RPMI8226 (cell line): ENCODE measurements at places on chromosomes 4 and X.

- DNase-seq, result peak; percentile 3
These were observed 24.0 kb downstream of the PLRG1 start for GRCh38 chr4:154526151-154526550.

DNA sequence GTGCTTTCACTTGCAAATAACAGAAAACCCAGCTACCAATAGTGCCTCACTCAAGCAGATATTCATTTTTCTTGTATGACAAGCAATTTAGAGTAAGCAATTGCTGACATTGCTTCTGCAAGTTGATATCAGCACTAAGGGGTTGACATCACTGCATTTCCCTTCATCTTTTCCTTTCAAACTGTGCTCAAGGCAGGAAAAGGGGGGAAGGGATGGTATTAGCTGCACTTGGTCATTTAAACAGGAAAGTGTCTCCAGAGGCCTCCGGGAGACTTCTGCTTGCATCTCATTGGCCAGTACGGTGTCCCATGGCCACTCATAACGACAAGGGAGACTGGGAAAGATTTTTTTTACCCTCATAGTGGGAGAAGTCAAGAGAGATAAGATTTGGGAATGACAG is 65.5 kb upstream of the FGG start:
- DNase-seq, result no peak

DNA sequence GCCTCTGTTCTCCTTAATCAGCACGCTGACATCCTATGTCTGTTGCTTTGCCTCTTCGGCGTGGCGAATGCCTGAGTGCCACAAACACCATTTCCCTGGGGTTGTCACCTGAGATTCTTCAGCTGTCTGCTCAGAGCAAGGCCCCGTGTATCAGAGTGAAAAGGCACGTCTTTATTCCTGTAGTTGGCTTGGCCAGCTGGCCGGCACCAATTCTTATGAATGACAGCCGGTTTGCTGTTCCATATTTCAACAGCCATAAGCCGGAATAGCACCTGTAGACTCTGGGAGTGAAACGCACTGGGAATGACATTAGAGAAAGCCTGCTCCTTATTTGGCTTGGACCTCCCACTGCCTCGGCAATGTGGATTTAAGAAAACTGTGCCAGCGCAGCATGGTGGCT is 89.3 kb downstream of the MGST2 start:
- no peak for DNase-seq

DNA sequence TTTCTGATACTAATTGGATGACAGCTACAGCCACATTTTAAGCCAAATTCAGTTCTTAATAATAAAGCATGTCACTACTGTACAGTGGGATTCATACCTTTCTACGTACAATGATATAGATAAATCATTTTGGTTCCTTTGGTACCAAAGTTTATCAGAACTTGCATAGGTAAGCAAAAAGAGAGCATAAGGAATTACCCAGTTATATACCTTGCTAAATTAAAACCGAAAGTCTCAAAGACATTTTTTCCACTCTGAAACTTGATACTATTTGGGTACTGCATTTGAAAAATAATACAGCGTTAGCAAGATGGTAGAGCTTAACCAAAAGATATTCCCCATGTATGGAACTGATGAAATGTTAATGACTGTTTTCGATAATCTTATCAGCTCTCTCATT is 400.9 kb upstream of the ADGRL3 start:
- no peak for DNase-seq

DNA sequence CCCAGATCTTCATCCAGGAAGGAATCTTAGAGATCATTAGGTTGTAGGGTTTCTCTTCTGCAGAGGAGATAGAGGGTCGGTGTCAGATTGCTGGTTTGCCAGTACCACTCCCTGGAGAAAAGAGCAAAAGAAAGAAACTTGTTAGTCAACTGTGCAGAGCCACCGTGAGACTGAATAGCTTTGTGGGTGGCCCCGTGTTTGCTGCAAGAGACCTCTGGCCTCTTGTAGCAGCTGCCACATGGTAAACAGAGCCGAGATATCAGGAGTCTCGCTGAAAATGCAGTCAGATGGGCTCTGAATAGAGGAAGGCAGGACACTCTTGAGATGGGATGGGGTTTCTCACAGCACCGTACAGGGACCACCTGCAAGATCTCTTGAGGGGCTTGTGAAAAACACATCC is 149.7 kb downstream of the PTTG2 start:
- no peak for DNase-seq

DNA sequence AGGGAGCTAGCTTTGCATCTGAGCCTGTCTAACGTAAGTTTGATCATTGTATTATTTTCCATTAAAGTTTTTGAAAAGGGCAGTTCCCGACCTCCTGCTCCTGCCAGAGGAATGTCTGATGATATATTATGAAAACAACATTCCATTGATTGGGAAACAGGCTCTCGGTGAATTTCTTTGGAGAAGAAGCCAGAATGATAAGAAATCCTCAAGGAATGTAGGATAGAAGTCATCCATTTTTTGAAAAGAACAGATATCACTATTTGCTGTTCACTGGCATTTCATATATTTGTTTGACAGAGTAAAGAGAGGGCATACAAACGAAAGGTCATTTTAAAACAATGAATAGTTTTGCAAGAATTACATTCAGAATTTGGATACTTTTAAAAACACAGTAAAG is 781.0 kb upstream of the HTR2C start:
- DNase-seq, result no peak

GRCh38 chrX:31837445-31838049 is 765.7 kb upstream of the FTHL17 start:
- DNase-seq, result no peak

- no peak for DNase-seq
These were observed 97.1 kb upstream of the ATOH1 start for GRCh38 chr4:93731456-93731855.

DNA sequence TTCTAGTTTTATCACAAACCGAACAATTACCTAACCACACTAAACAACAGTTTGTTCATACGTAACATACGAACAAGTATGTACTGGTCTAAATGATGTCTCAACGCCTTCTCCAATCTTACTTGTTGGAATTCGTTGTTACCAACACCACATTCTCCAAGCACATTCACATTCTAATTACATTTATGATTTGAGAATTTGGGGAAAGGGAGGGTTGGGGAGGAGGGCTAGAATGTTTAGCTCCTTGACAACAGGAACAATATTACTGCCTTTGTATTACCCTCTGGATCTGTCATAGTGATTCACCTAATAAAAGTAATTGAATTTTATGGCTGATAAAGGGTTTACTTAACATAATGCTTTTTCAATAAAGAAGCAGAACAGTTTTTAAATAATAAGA is 24.4 kb downstream of the LCORL start:
- no peak for DNase-seq

GRCh38 chr4:113935190-113935589 is 44.3 kb downstream of the ARSJ start:
- DNase-seq, result no peak

DNA sequence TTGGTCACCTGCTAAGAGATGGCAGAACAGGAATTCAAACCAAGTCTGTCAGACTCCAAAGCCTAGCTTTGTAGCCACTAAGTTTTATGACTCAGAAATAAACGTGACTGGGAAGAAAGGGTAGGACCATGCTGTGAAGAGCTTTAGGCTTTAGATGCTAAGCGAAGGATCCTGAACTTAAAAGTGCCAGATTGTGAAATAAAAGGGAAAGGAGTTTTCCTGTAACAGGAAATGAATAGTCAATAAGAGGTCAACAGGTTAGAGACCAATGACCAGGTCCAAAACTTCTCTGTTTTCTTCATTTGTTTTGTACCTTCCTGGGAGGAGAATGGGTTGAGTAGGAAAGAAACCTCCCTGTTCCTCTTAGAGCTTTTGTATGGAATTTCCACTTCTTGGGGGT is 98.8 kb upstream of the EOLA2 start:
- DNase-seq, result no peak

DNA sequence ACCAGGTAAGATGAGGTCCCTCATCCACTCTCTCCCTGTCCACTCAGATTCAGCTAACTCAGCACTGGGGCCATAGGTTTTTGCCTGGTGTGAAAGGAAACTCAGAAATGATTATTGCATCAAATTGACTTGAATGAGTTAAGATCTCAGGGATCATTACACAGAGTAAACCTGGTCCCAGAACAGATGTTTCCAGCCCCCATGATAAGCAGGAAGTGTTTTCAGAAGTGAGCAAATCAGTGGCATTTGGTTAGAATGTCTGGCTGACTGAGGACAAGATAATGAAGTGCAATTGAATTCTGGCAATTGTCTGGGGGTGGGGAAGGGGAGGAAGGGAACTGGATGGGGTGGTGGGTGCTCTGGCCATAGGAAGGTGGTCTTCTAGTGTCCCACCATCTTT is 108.0 kb downstream of the CHIC2 start:
- no peak for DNase-seq

DNA sequence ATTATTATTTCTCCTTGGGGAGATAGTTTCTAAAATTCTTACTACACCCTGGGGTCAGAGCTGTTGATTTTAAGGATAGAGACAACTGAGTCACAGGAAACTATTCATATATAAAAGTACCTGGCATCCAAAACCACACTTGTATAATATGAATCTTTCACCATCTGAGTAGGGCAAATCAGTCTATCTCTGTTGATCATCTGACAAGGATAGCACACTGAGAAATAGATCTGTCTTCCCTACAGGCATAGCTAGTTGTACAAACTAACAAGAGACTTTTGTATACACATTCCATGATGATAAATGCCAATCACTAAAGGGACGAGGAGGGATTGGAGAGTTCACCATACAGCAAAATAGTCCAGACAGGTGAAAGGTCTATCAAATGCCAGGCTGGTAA is 30.0 kb downstream of the PKD2 start:
- DNase-seq, result no peak

GRCh38 chr4:139030614-139031235 is 15.1 kb downstream of the NOCT start:
- DNase-seq, result peak; percentile 67

- no peak for DNase-seq
These were observed 284.0 kb upstream of the ZFP42 start for GRCh38 chr4:187711586-187711985.

GRCh38 chr4:153013202-153013977 is 77.3 kb downstream of the FHDC1 start:
- DNase-seq, result no peak

GRCh38 chr4:15902746-15903145 is 35.8 kb downstream of the FGFBP1 start:
- no peak for DNase-seq

GRCh38 chr4:22416403-22416802 is 99.5 kb downstream of the ADGRA3 start:
- no peak for DNase-seq

DNA sequence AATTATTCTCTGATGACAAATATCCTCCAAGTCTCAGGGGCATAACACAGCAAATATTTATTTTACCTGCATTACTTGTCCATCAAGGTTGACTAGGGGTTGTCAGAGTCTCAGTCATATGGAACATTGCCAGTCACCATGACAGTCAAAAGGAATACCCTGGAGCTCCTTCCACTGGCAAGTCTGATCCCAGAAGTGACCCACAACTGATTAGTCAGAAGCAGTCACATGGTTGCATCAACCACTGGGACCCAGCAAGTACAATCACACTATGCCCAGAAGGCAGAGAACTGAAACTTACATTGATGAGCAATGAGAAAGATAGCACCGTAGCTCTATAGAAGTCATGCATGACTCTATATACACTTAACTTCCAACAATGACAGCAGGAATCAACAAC is 41.9 kb upstream of the SOD3 start:
- DNase-seq, result no peak

DNA sequence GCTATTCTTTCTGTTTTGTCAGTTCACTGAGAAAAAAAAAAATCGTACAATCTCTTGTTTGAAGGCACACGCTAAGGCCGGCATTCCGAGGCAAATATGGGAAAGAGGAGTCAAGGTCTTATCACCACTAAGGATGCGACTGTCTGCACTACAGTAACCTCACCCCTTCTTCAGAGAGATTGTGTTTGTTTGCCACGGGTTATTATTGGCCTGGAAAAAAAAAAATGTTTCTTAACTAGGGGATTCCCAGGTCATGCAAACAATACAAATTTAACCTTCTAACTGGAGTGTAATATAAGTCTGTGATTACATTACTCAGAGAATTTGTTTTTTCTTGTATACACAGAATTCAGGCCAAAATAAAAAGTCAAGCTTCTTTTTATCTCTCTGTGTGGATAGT is 168.3 kb downstream of the TMA16 start:
- DNase-seq, result no peak

- no peak for DNase-seq
These were observed at the start of gene MXRA5 for GRCh38 chrX:3346501-3347259. Gene MXRA5, minus strand, starts transcription at chrX:3346652. Its CDS starts 2,819 bp downstream, at chrX:3343833.

GRCh38 chrX:45454290-45454689 is 253.6 kb upstream of the DIPK2B start:
- DNase-seq, result no peak

- peak; percentile 1 for DNase-seq
These were observed 8.0 kb downstream of the SHOX start for GRCh38 chrX:638482-639131.

DNA sequence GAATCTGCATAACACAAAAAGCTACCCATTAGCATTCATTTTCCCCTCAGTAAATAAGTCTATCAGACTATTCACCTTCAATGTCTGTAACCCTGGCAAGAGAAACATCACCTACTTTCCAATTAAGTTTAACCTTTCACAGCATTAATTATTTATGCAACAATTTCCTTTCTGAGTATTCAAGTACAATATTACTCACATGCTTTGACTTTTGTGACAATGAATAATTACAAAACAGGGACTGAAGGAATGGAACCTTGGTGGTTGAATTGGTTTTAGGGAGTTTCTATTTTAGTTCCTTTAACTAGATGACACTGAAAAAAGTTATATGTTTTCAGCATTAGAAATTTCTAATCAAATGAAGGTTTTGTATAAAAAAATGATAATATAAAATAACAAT is 932.3 kb upstream of the EPHA5 start:
- DNase-seq, result no peak

- DNase-seq, result no peak
These were observed 1015.1 kb downstream of the RPA4 start for GRCh38 chrX:97898798-97899197.

GRCh38 chrX:38664285-38664684 is 102.9 kb downstream of the TSPAN7 start:
- DNase-seq, result peak; percentile 42

DNA sequence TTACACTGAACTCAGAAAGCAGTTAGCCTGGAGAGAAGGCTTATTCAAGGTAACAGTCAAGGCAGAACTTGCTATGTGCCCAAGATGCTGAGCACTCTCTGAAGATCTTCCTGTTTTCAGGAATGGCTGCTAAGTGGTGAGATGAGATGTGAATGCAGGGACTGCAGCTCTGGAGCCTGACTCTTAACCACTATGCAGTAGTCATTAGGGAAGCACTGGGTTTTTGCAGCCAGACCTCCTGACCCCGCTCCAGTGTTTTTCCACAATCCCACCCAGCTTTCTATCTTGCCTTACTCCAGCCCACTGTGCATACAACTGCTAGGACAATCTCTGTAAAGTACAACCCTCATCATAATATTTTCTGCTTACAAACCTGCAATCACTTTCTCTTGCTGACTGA is 95.2 kb upstream of the LNX1 start:
- no peak for DNase-seq
